Fibroblast of mammary gland (primary cell): ENCODE measurements at places on chromosomes 2 and 18.

- DNase-seq = no peak
Observed at GRCh38 chr18:77113361-77114151, 19.0 kb downstream of the MBP start.

GRCh38 chr2:144389151-144389929 is 130.6 kb downstream of the ZEB2 start:
- no peak for DNase-seq

DNA sequence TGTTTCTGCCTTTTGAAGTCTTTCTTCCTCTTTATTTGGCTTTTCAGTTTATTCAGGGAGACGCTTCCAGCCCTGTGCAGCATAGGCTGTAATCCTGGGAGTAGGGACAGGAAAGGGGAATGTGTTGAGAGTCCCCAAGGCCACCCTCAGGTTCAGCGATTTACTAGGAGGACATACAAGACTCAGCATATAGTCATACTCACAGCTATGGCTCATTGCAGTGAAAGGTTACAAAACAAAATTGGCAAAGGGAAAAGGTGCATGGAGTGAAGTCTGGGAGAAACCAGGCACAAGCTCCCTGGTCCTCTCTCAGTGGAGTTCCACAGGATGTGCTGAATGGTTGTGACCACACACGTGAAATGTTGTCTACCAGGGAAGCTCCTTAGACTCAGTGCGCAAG is 49.6 kb upstream of the ZNF638 start:
- peak; percentile 4 for DNase-seq

DNA sequence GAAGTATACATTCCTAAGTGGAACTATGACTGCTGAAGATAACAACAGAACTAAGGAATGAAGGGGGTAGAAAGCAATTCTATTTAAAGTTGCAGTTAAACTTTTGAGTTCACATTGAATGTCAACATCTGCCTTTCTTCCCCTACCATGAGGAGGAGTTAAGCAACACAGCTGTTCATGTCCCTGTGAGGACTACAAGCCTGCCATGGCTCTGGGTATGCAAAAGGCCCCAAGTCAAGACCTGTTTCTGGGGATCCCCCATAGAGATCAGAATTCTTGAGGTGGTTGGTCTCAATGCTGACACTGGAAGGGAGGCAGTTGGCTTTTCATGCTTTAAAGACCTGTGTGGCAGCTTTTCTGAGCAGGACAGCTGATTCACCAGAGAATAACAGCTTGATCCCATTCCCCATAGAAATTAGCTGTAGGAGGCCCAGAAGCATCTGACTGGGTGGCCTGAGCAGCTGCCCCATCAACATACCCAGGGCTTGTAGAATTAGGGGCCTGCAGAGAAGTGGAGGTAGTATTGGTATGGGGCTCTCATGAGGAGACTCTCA is 131.0 kb downstream of the SETBP1 start:
- no peak for DNase-seq

GRCh38 chr2:162127422-162127821 is 24.6 kb downstream of the GCG start:
- no peak for DNase-seq

GRCh38 chr2:29742656-29743055 is 178.7 kb downstream of the ALK start:
- DNase-seq = no peak

DNA sequence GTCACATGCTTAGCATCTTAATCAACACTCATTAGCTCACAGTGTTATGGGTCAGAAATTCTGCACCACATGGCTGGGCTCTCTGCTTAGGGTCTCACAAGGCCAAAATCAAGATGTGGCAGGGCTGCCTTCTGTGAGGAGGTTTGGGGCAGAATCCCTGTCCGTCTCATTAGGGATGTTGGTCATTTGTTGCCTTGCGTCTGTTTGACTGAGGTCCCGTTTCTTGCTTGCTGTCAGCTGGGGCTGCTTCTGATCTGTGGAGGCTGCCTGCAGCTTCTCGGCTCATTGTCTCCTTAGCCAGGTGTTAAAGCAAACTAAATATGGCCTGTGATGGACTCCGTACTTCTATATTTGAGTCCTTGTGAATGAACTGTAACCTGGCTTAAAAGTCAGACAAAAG is 146.5 kb downstream of the NDUFA10 start:
- DNase-seq = no peak

- peak; percentile 85 for DNase-seq
Observed at GRCh38 chr2:109558076-109558882, 55.5 kb downstream of the SEPTIN10 start.

DNA sequence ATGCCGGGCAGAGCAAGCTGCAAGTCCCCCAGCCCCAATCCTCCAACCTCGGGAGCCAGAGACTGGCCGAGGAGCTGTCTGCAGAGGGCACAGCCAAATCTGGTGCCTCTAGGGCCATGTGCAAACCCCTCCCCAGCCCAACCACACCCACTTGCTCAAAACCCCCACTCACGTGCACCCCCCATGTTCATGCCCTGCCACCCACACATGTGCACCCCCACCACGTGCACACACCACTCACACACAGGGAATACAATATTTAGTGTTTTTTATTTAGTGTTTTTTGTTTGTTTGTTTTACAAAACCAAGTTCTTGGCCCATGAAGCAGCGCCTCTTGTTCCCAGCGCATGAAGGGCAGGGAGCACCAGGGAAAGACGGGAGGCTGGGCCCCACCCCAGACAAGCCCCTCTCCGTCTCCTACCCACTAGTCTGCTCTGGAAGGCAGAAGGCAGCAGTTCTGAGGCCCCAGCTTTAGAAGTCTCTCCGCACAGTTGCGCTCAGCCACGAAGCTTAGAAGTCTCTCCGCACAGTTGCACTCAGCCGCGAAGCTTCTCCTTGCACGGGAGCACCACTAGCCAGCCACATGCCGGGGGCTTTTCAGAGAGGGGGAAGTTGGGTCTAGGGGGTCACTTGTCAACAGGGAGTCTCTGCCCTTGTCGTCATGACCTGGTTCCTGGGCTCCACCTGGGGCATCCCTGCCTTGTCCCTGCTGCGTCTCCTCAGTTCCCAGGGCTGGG is 276.1 kb upstream of the HDAC4 start:
- no peak for DNase-seq

GRCh38 chr2:180938451-180938850 is 42.0 kb upstream of the UBE2E3 start:
- DNase-seq = peak; percentile 87

- no peak for DNase-seq
Observed at GRCh38 chr2:121825003-121825950, 69.8 kb downstream of the TSN start.
